ENCODE measurements at places on chromosomes 7 and 10.

DNA sequence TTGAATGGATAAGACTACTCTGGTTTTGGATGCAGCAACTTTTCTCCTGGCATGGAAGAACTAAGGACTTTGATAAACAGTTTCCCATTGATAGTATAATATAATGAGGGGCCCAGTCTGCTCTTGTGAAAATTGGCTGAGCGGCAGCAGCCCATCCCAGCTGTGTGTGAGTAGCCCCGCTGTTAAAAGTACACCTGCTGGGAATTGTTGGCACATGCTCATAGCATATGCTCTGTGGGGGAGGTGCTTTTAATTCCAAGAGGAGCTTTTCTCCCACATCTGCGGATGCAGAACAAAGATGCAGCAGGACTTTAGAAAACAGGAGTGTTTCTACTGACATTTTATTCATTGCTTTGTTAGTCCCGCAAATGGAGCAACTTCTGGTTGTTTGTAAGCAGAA is 19.0 kb downstream of the SRI start:
- no peak for DNase-seq

DNA sequence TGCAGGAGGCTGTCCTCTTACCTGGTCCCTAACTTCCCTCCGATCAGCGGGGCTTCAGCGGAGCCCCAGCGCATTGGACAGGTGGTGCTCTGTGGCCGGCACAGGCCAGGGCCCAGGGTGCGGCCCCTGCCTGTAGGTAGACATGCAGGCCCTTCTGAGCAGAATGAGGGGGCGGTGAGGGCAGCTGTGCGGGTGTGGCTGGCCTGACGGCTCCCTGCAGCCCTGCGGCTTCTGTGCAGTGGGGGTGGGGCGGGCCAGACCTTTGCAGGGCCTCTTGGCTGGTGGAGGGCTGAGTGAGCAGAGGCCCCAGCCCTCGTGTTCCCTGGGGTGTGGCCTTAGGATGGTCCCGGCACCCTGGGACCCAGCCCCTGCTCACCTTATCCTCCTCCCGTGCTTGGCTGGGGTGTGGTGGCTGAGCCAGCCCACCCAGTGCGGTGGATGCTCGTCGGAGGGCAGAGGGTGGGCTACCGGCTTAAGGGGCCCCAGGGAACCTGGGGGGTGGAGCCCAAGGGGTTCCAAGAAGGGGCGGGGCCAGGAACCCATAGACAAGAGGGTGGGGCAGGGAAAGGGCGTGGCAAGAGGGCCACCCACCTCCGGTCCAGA is 175.2 kb upstream of the TNRC18 start:
- DNase-seq, result no peak

GRCh38 chr10:99279626-99280111 is 44.0 kb upstream of the HPSE2 start:
- no peak for DNase-seq

GRCh38 chr10:7036951-7037350 is 373.9 kb downstream of the SFMBT2 start:
- DNase-seq, result no peak

GRCh38 chr10:88179831-88180230 is 316.4 kb downstream of the PTEN start:
- DNase-seq, result no peak

- DNase-seq, result no peak
Measured at GRCh38 chr7:131562941-131563340, 6.5 kb upstream of the PODXL start.

- no peak for DNase-seq
Measured at GRCh38 chr7:41708581-41709358, 5.9 kb upstream of the INHBA start.

DNA sequence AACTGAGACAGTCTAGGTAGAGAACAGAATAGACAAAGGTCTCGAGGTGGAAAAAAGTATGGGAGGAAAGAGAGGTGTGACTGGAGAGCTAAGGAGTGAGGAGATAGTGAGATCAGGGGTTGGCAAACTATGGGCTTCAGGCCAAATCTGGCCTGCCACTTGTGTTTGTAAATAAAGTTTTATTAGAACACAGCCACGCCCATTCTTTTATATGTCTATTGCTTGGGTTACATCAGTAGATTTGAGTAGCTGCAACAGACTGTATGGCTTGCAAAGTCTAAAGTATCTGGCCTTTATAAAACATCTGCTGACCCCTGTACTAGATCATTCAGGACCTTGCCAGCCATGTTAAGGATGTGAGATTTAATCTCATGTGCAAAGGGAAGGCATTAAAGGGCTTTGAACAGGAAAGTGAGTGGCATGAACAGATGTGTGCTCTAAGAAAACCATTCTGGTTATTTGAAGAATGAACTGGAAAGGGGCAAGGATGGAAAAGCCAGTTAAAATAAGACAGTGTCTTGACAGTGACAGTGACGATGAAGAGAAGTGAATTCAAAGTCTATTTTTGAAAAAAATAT is 240.3 kb downstream of the RNLS start:
- DNase-seq, result no peak

DNA sequence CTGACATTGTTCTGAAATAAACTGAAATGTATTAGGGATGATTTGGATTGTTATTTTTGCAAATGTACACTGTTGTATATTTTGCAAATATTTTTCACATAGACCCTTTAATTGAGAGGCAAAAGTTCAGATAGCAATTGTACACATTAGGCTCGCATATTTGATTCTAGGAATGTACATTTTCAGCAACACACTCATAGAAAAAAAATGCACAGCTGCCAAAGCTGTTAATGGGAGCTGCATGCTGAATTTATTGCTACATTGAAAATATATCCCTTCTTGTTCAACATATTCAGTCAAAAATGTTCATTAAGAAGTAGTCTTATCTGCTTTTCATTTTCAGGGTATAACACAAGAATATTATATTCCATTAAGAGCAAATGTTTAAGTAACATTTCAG is 512.9 kb downstream of the ATRNL1 start:
- no peak for DNase-seq

DNA sequence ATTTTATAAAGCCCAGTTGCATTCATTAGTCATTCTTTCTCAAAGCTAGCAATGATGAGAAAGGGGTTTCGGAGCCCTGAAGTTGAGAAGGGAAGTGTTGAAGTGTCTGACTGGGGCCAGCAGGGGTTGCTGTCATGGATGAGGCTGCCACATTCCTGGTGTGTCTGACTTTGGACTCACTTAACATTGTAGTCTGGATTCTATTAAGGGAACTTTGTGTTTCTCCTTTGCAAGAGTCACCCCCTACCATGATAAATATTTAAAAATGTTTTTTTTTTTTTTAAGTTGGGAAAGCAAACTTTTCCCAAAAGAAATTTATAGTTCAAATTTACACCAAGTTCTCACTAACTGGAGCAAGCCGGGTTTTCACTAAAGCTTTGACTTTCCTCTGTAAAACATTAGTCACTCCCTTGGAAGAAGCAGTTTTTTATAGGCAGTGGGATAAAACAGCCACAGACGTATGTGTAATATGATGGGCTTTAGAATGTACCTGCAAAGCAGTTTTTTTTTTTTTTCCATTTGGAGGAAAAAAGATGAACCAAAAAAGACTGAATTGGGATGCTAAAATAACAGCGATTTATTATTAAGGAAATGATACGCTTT is 243.6 kb downstream of the TWIST1 start:
- DNase-seq, result no peak

- no peak for DNase-seq
Measured at GRCh38 chr7:95430864-95431263, 4.0 kb downstream of the PON2 start.

DNA sequence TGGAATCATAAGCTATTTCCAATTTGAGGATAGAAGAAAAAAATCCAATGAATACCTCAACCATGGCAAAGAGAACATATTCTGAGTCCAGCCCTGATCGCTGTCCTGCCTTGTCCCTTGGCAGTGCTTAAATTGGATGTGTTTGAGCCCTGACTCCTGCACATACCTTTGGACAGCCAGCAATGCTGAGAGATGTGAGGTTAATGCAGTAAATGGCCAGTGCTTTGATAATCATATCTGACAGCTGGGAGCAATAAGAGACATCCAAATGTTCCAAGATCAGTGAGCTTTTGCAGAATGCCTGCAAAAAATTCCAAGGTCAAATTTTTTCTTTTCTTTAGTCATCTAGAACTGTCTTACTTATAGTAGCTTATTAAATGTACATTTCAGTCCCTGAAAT is 80.1 kb upstream of the LRRC17 start:
- no peak for DNase-seq

DNA sequence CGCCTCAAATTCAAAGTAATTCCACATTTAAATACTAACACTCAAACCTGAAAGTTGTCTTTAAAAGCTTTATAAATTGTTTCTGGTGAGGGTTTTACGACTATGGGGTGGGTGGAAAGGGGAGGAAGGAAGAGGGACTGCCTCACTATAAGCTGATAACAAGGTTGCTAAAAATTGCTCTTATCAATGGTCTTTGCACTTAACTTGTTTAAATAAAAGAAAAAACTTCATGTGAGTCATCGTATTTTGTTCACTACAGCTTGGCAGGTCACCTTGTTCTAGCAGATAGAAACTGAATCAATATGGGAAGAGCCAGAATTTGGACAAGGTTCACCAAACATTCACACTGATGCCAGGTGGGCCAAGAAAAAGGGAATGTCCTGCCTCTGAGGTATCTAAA is 129.2 kb downstream of the TES start:
- DNase-seq, result no peak

DNA sequence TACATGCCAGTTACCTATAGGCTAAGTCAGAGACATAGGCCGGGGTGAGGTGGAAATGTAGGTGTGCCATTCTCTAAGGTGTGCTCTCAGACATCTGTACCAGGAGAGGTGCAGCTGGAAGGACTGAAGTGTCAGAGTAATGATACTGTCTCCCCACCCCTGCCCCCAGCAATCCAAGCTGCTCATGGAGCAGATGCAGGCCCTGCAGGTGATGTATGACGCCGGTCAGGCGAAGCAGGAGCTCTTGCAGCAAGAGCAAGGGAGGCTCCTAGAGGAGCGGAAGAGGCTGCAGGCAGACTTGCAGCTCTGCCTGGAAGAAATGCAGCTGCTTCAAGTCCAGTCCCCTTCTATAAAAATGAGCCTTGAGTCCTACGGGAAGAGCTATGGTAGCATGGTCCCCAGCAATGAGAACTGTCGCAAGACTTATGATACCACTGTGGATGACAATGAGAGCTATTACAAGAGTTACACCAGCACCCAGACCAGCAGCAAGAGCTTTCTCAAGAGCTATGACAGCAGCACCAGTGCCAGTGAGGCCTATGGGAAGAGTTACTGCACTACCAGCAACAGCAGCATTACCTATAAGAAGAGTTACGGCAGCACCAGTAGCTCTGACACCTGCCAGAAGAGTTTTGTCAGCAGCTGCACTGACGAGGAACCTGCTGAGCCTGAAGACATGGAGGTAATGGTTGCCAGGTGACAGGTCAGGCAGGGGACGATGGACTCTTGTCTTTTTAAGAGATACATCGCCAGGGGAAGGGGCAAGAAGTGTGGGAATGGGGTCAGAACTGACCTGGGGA is 18.4 kb upstream of the FLNC start:
- DNase-seq, result no peak

DNA sequence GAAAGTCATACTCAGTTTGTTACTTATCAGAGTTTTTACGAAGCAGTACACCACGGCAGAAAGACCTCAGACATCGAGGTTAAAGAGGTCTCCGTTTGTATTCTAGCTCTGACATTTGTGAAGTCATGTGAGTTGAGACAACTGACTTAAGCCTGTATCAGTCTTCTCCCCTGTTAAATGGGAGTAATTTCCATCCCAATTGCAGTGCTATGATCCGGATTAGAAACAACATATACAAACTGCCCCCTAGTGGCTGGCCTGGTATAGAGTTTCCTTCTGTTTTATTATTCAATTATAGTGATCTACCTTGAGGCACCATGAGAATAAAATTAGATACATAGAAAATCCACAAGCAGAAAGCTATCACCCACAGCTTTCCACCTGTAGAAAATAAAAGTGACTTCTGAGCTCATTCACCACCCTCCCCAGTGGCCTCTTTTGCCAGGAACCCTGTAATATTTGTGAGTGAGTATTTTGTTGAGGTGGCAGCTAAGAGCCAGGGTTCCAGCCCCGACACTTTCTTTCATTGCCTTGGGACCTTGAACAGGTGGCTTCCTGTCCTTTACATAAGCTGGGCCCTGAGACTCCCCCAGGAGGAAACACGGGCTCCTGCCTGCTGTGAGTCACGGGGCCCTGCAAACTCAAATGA is 607.2 kb upstream of the MGMT start:
- DNase-seq, result no peak

GRCh38 chr7:102064361-102065025 is 222.2 kb upstream of the SH2B2 start:
- no peak for DNase-seq

DNA sequence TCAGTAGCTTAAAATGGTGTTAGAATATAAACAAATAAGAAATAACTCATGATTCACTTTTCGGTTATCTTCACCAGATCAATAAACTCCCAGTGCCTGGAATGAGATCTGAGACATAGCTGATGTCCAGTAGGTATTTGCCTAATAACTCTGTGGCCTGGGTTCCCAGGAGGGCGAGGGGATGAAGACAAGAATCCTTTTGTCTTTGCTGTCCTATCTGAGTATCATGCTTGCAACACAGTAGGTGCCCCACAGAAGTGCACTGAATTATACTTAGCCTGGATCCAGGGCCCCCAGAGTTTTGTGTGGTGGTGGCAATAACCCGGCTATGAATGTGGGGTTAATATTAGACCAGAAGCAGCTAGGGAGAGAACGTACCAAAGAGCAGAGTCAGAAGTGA is 350.1 kb upstream of the AOAH start:
- DNase-seq, result no peak

DNA sequence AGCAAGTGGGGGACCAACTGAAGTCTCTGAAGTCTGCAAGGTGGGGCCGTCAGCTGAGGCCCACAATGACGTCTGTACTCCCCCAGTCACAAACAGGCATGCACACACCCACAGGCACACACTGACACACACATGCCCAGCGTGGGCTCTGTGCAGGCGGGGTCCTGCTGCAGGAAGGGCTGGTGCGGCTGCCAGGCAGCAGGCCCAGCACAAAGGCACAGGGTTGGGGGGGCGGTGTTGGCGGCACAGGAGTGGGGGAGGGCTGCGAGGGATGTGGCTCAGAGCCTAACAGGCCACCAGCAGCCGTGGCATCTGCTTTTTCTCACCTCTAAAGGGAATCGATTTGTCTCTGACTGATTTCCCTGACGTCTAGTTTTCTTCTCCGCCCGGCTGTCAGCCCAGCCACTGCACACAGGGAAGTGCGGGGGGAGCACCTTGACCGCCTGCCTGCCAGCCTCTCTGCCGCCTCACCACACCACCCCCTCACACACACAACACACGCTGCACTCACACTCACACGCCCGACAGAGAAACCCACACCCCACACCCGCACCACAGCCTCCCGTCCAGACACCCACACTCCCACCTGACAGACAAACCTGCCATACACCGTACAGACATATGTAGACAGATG is 43.5 kb upstream of the ZMIZ1 start:
- peak; percentile 46 for DNase-seq

DNA sequence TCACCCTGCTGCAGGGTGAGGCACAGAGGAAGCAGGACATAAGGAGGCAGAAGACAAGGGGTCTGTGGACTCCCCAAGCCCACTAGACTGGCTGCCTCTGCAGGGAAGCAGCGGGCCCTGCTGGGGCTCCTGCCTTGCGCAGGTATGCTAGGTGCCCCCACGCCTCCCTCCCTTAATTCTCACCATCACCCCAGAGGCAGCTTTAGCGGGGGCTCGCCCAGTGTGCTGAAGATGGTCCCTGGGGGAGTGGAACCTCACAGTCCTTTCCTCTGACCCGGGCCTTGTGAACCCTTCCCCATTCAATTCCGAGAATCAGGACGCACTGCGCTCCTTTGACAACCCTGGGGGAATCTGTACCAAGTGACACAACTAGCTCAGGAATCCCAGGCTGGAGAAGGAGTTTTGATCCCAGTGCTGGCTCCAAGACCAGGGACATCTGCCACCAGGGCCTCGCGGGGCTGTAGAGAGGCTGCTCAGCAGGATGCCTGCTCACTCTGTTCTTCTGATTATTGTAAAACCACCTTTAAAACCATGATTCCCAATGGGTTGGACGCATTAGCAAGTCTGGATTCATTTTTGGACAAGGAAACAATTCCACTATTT is 468.4 kb downstream of the TCERG1L start:
- DNase-seq, result no peak
